ENCODE measurements at places on chromosomes 7 and 10.

- DNase-seq: no peak
Observed at GRCh38 chr7:52254396-52255010, 780.9 kb upstream of the POM121L12 start.

DNA sequence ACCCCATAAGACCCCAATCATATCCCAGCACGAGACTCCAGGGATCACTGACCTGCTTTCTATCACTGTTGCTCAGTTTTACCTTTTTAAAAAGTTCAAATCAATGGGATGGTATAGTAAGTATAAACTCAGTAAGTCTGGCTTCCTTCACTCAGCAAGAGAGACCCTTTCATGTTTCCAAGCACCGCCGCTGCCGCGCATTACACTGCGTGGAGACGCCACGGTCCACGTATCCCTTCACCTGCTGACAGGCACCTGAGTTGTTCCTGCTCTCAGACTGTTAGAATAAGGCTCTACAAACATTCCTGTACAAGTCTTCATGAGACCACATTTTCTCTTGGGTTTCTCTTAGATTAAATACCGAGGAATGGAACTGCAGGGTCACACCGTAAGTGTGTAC is 28.3 kb downstream of the MAD1L1 start:
- DNase-seq: no peak

- no peak for DNase-seq
Observed at GRCh38 chr7:139087212-139087611, 22.3 kb downstream of the ZC3HAV1 start.

- no peak for DNase-seq
Observed at GRCh38 chr7:36006636-36007229, 146.3 kb upstream of the EEPD1 start.

DNA sequence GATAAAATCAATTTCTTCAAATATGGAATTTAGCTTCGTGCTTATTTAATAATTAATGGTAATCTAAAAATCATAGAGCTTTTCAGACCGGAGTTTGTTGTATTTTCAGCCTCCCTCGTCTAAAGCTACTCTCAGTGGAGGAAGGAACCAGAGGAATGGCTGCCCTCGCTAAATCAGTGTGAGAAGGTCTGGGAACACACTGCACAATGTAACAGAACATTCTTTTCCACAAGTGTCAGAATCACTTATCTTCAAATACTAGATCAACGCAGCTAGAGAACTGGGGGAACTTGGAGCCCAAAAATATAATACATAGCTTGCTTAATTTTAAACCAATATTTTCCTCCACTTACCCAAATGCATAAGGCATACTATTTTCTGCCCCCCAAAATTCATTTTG is 148.5 kb downstream of the MTERF1 start:
- DNase-seq: no peak

DNA sequence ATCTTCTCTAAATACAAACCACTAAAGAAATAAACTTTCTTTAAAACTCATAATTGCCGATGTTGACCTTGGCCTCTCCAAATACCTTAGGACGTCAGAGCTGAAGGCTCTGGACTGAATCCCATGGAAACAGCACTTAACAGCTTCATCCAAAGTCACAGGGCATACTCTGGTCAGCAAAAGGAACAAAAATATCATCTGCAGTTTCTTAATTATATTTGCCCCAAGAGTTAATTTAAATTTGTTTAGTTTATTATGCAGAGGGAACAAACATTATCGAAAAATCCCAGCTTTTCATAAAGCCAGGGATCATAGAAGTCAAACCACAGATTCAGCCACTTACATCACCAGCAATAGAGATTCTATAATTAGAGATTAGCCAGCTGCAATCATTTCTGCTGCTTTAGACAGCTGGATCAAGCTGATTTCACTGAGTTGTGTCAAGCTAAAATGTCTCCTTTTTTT is 20.5 kb upstream of the FAM13C start:
- no peak for DNase-seq

- DNase-seq: peak; percentile 64
Observed at GRCh38 chr10:102020938-102021337, 35.0 kb downstream of the ARMH3 start.

DNA sequence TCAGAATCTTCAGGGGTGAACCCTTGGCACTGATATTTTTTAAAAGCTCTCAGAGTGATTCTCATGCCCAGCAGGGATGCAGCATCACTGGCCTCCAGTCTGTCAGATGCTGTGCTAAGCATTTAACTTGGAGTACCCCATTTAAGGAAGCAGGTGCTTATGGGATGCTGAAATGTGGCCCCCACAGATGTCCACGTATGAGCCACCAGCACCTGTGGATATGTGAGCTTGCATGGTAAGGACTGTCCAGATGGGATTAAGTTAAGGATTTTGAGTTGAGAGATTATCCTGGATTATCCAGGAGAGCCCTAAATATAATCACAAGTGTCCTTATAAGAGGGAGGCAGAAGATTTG is 17.7 kb downstream of the CHST3 start:
- DNase-seq: no peak

- no peak for DNase-seq
Observed at GRCh38 chr10:5478694-5479305, 20.6 kb downstream of the CALML5 start.

DNA sequence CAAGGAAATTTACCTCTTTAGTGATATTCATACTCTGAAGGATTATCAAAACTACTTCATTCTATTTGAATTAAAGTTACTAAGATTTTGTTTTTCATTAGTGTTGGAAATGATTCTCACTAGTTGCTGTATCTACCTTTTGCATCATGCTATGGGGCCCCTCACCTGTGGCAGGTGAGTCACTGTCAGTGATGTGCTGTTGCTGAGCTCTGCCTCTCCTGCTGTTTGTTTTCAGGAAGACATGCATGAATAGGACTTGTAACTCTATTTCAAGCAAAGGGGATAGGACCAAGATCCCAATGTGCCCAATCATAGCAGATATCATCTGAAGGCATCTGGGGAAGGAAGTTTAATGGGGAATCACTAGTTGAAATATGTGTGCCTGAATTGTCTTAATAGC is 57.4 kb upstream of the AGR3 start:
- no peak for DNase-seq

DNA sequence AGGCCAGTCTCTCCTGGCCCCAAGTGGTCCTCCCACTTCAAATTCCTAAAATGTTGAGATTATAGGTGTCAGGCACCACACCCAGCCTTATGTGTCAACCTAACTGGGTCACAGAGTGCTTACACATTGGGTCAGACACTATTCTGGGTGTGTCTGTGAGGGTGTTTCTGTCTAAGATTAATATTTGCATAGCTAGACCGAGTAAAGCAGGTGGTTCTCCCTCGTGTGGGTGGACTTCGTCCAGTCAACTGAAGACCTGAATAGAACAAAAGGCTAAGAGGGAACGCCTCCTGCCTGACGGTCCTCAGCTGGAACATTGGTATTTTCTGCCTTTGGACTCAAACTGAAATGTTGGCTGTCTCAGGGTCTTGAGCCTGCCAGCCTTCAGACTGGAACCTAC is 11.5 kb downstream of the PPIF start:
- DNase-seq: no peak

GRCh38 chr10:115417585-115418265 is 324.6 kb downstream of the ATRNL1 start:
- no peak for DNase-seq

DNA sequence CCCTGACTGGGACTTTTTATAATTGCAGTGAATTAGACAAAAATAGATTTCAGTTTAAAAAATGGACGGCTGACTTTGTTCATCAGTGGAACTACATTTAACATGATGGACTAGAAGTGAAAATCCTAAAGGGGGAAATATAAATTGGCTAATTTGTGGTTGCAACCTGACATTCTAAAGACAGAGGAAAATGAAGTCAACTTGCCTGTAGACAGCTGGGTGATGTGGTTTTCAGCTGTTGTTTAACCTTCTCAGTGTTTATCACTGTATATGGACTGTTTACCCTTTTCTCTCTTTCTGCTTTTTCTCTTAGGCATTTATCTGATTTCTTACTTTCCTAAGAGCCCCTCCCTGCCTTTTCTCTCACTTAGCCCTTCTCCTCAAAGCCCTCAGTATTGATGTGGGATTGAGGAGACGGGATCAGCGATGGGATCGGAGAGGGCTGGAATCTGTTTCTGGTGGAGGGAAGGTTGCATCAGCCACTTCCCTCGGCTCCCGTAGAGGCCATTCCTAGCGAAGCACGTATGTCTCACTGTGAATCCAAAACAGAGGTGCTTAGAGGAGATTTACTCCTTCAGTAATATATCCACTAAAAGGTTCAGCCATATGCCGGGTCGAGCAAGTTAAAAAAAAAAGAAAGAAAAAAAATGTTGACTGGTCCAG is 109.0 kb upstream of the KLF6 start:
- no peak for DNase-seq

DNA sequence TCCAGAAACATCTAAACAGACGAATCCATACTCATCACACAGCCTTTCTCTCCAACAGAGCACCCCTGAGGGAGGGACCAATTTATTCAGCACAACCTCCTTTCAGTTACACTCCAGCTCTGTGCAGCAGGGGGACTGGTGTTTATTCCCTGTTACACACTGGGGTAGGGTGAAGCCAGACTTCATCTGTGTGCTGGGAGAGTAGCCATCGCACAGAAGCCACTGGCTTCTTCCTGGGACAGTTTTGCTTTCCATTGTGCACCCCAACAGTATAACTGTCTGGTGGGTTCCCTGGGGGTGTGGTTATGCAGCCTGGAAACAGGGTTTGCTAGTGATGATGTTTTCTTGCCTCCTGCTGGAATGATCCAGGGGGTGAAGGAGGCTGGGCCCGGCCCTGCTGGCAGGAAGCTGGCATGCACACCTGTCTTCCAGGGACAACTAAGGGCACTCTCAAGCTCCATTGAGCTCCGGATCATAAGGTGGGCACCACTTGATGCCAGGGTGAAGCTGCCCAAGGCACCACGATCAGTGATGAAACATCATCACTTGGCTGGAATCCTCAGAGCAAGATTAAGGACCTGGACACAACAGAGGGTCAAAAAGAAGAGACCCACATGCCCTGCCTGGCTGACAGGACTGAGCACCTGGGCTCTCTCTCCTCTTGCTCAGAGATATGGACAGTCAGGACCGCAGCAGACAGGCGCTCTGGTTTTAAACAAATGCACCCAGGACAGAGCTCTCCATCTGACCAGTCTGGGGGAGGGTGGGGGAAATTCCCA is 293.2 kb downstream of the GRID1 start:
- DNase-seq: no peak

GRCh38 chr10:126049759-126050700 is 153.7 kb downstream of the FANK1 start:
- DNase-seq: no peak

DNA sequence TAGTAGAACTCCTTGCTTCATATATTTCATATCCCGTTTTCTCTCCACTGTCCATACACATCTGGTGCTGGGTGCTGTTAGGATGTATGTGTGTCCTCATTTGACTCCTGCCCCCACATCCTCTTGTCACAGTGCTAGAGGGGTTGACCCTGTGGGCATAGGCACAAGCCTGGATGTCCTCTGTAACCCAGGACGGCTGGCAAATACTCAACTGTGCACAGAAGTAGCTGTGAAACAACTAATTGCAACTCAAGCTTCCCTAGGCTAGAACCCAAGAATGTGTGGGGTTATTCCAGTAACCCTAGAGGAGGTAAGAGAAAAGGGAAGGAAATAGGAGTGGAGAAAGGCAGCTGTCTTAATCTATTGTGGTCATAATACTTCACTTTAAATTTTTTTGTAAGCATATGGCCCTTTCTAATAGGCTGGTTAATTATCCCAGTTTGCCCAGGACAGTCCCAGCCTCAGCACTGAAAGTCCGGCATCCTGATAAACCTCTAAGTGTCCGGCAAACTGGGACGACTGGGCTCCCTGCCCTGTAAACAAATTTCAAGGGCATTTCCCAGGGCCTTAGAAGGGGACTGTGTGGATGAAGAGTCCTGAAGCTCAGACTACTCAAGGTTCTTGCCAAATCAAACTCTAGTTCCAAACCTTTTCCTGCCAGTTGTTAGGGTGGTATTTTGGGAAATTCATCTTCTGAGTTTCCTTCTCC is 283.2 kb upstream of the CELF2 start:
- DNase-seq: no peak

- no peak for DNase-seq
Observed at GRCh38 chr7:155918720-155919390, 106.6 kb upstream of the SHH start.

DNA sequence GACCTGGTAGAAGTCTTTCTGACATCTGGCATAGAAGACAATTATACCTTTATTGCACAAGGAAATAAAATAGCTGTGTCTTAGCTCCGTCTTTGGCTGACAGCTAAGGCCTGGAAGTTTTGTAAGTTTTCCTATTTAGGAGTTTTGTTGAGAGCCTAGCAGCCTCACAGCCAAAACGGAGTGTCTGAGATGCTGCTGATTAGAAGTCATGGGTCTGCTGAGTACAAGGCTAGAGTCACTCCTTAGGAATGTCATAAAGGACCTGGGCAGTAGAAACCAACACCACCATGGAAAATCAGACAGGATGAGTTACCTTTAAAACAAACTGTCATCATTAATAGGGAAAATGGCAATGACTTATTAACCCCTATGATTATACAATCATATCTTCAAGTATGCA is 442.5 kb downstream of the KCNMA1 start:
- no peak for DNase-seq

GRCh38 chr7:53272081-53272480 is 236.6 kb downstream of the POM121L12 start:
- DNase-seq: no peak

DNA sequence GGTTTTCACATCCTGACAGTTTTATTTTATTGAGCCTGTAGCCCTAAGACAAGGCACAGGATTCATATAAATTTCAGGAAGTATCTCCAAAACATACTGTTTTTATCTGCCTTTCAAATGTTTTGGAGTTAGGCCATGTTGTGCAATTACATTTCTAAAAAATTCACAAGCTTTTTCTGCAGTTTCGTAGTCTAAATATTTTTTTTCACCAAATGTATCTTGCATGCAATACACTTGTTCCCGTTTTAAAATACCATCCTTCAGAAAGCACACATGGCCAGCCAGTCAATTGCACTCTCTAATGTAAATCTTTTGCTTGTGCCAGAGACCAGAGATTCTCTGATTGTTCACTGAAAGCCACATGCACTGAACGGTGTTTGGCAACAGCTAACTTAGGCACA is 161.5 kb upstream of the PRKCQ start:
- no peak for DNase-seq

- DNase-seq: no peak
Observed at GRCh38 chr10:90328896-90329295, 528.9 kb downstream of the HTR7 start.

DNA sequence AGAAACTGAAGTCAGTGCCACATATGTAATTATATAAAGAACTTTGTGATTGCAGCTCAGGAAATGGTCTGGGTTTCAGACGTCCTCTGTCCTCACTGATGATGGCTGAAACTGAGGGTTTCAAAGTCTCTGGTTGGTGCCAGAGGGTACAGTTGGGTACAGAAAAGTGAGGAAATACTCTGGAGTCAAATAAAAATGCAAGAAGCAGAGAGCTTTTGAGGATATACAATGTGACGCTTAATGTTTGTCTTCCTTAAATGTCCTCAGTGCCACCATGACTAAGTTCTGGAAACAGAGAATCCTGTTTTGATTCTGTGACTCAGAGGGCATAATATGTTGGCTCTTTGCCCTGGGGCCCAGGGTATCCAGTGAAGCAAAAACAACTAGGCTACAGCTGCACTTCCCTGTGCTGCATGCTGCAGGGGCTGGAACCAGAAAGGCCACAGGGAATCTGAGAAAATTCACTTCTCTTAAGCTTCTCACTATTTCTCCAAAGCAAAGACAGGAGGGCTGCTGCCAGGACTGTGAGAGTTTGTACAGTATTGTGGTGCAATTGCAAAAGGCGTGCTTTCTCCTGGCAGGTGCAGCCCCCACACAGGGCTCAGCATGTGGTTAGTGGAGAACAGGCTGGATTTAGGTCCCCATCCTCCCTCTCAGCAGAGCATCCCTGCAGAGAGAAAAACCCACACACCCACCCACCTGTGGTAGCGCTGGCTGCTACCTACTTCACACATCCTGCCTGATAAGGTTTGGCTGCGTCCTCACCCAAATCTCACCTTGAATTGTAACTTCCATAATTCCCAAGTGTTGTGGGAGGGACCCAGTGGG is 169.5 kb upstream of the SVIL start:
- DNase-seq: peak; percentile 6
